ENCODE measurements at places on chromosomes 11 and 22. TPM values are rescaled to one million over a fixed set of nuclear protein-coding genes. Genes with fewer than 3 reads are reported as not detected.

OOSP1 gene
- total RNA-seq = not detected

PTPRCAP gene
- 0.24 TPM for total RNA-seq

CD3D gene
- total RNA-seq = not detected

FGF4 gene
- total RNA-seq = not detected

IGLL1 gene
- not detected for total RNA-seq

OR4D5 gene
- total RNA-seq = not detected

CDC42EP1 gene
- total RNA-seq = 27.1 TPM

MS4A14 gene
- not detected for total RNA-seq

AIFM3 gene
- total RNA-seq = 4.6 TPM

GSC2 gene
- not detected for total RNA-seq

OR1S1 gene
- not detected for total RNA-seq

PHF21B gene
- 1.1 TPM for total RNA-seq

SLC1A2 gene
- 0.06 TPM for total RNA-seq

TMEM218 gene
- total RNA-seq = 21.8 TPM
